ENCODE measurements at places on chromosomes 11 and 22. TPM values are rescaled to one million over a fixed set of nuclear protein-coding genes. Genes with fewer than 3 reads are reported as not detected.

EFCAB6 gene
- 4.2 TPM for total RNA-seq

MB gene
- not detected for total RNA-seq

SLC5A4 gene
- not detected for total RNA-seq

POTEH gene
- not detected for total RNA-seq
